ENCODE measurements at places on chromosomes 6 and 20.

DNA sequence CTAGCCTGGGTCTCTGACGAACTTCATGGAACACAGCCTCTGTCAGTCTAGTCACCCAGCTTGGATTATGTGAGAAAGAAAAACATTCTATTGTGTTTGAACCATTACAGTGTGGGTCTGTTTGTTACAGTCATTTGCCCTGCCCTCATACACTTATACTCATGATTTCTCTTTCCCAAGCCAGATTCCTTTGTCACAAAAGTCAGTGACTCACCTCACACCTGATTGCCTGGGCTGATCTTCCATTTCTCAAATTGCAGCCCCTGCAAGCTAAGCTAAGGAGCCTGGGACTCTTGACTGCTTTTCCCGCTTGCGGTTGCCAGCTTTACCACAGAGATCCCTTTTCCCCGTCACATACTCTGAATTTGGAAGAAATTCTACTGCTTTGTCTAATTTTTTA, 395.9 kb downstream of the SAMD5 start:
- no peak for ATAC-seq

GRCh38 chr20:62697468-62697912, 11.1 kb upstream of the NTSR1 start:
- ATAC-seq: no peak

GRCh38 chr6:113668641-113669408, 188.3 kb upstream of the MARCKS start:
- no peak for ATAC-seq

- no peak for ATAC-seq
These were observed 101.1 kb downstream of the PSMB1 start for GRCh38 chr6:170451762-170452651.

GRCh38 chr6:131955876-131956275, 4.7 kb upstream of the CCN2 start:
- ATAC-seq: no peak

GRCh38 chr20:14064333-14064732, 69.0 kb downstream of the MACROD2 start:
- no peak for ATAC-seq

DNA sequence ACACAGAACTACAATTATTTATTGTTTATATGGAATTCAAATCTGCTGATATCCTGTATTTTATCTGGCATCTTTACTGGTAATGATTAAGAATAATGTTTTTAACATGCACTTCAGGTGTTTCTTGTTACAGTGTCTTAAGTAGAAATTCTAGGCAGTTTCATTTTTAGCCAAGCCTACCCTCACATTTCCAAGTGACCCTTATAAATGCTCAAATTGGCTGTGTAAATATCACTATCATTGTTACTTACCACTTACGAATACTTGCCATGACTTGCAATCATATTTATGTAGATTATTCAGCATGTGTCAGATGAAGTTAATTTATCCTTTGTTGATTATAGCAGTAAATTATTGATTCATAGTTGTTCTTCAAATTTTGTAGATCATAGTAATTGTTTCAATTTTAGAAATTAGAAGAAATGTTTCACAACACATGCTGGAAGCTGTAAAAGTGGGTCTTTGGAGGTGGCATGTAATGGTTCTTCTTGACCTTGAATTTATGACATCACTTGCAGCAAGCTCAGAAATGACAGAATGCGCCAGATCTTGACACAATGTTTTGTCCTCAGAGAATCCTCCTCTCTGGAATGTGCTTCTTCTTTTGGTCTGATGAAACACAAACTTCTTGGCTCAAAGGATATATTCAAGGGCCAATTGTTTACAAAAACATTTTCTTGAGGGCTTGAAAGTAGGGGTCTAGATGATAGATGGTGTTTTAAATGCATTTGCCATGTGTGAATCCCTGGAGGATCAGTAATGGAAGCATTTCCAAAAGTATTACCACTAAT, 471.8 kb downstream of the COL12A1 start:
- ATAC-seq: no peak

DNA sequence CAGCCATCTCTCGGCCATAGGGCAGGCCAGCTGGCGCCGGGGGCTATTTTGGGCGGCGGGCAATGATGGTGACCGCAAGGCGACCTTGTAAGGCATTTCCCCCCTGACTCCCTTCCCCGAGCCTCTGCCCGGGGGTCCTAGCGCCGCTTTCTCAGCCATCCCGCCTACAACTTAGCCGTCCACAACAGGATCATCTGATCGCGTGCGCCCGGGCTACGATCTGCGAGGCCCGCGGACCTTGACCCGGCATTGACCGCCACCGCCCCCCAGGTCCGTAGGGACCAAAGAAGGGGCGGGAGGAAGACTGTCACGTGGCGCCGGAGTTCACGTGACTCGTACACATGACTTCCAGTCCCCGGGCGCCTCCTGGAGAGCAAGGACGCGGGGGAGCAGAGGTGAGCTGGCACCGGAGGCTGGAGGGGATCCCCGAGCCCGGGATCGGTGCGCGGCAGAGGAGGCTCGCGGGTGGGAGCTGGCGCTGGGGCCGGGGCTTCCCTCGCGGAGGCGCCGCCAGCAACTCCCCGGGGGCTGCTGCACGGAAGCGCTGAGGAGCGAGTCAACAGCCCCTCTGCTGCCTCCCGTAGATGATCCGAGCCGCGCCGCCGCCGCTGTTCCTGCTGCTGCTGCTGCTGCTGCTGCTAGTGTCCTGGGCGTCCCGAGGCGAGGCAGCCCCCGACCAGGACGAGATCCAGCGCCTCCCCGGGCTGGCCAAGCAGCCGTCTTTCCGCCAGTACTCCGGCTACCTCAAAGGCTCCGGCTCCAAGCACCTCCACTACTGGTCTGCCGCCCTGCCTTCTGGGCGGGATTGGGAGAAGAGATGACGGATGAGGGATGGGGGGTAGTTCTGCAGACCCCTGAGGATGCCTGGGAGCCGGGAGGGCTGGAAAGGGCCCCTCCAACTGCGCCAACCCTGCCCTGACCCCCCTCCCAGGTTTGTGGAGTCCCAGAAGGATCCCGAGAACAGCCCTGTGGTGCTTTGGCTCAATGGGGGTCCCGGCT, at the start of the genes CTSA and NEURL2:
Gene CTSA (plus strand): TSS at position 351 of the 999 bp plus-strand sequence. CDS start 234 bp downstream, at position 585.
Gene NEURL2 (minus strand): TSS at position 224 of the 999 bp plus-strand sequence. CDS start 217 bp downstream, at position 7.
- ATAC-seq: peak; percentile 80

- no peak for ATAC-seq
These were observed 1.9 kb upstream of the IGF2R start for GRCh38 chr6:159966981-159967380.

- no peak for ATAC-seq
These were observed 109.6 kb downstream of the SLC35B3 start for GRCh38 chr6:8325743-8326142.

DNA sequence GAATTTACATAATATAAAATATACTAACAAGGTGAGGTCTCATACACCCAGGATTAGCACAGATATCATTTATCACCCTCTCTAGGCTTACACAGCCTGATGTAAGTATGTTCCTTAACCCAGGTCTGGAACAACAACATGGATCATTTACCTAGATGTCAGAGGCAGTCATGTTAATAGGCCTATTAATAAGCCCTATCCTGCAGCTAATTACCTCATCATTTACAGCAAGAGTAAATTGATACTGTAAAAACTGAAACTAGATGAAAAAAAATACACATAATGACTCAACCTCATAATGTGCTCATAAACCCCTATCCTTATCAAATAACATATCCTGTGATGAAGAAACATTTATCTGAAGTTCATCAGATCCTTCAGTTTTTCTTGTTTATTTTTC, 334.3 kb upstream of the MANEA start:
- ATAC-seq: no peak

GRCh38 chr6:165167861-165168260, 141.5 kb downstream of the C6orf118 start:
- ATAC-seq: no peak

All from SK-N-SH treated with all-trans-retinoic acid at 6 μM for 48 hours (cell line).